NCI-H774 (cell line): ENCODE measurements at places on chromosomes 11 and 22.

DNA sequence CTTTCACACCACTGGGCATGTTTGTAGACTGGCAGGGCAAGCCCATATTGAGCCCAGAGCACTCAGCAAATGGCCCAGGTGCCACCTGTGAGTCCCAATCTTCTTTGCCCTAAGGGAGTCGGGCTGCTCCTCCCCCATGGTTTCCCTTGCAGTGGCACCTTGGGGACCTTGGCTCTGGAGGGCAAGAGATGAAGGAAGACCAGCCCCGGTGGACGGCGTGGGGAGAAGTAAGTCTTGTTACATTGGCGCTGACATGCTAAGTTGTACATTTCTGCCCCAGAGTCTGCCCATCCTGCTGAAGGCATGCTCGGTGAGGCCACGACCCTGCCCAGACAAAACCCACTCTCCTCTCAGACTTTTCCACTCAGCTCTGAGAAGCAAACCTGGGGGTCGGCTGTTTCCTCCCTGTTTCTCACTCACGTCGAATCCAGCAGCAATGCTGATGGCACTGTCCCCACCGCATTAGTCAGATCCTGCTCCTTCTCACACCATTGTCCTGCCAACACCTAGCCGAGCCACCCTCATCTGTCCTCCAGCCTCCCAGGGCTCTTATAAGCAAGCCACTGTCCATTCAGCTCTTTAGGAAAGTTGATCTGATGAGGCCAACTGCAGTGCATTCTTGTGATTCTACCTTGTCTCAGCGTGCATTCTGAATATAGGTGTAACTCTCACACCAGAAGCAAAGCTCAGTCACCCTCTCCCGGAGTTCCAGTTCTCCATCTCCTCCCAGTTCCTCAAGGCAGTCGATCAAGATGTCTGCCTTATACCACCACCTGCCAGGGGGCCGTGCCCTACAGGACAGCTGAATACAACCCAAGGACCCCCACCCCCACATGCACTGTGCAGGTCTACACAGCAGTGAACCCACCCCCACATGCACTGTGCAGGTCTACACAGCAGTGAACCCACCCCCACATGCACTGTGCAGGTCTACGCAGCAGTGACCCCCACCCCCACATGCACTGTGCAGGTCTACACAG, 827.1 kb downstream of the TBC1D22A start:
- no peak for DNase-seq

- DNase-seq, result no peak
These were observed 64.3 kb downstream of the SMIM38 start for GRCh38 chr11:69219991-69220390.

DNA sequence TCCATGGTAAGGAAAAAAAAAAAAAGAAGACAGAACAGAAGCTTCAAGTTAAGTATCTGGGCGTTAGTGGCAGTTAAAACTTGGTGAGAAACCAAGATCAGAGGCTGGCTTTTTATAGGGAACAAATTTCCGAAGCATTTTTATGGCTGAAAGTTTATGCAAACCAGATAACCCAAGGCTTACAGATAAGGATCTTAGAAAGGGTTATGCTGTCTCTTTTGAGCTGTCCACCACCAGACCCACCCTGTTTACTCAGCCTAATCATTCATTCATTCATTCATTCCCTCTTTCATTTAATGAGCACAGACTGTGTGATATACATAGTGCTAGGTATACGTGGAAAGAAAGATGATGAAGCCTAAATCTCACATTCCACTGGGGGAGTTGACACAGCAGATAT, 89.5 kb downstream of the ME3 start:
- DNase-seq, result no peak

- no peak for DNase-seq
These were observed 866.8 kb downstream of the TBC1D22A start for GRCh38 chr22:47629273-47629711.

DNA sequence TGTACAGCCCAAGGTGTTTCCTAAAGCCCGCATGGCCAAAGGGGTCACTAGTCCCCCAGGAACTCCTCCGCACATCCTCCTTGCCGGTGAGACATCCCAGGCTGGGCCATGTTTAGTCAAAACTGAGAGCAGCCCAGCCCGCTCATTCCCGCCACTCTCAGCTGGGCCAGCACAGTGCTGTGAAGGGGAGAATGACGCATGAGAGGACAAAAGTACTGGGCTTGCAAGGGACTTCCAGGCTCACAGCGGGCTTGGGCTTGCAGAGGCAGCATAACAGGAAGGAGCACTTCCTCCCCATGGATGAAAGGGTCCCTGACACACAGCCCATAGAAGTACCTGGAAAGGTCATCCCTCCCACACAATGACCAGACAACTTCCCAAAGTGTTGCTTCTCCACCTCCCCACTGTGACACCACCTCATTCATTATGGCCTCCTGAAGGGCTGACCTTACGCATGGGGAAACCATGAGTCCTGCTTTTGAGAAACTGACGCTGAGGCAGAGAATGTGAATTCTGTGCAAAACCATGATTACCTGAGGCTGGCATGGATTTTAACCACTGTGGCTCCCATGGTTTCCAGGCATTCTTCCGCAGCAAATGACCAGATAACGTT, 19.1 kb downstream of the ETS1 start:
- DNase-seq, result no peak

DNA sequence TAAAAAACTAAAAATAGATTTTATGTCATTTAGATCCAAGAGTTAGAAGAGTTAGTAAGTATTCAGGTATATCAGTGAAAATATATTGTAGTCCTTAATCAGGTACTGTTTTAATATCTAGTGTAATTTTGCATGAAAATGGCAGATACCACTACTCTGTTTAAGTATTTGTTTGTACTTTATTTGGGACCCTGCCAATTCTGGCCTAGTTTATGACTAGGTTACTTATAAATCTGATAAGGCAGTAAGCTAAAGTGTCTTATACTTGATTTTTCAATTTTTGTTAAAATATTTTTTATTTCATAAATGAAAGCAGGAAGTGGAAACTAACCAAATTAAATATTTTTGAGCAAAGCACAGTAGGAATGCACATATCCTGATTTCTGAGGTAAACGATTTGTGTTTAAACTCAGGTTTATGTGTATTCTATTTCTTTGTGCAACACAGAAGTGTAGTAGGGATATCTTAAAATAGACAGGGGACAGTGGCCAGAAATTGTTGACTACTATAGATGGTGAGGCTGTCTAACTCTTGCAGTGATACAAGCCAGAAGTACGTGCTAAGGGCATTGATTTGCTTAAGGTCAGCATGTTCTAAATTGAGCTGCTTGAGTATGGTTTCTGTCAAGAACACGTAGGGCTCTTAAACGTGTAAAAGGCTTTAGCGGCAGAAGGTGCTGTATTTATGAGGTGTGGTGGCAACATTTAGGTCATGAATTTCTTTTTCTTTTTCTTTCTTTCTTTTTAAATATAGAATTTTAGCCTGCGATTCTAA, 34.0 kb downstream of the HIPK3 start:
- no peak for DNase-seq

- no peak for DNase-seq
These were observed 121.5 kb downstream of the CCDC34 start for GRCh38 chr11:27241311-27242122.

DNA sequence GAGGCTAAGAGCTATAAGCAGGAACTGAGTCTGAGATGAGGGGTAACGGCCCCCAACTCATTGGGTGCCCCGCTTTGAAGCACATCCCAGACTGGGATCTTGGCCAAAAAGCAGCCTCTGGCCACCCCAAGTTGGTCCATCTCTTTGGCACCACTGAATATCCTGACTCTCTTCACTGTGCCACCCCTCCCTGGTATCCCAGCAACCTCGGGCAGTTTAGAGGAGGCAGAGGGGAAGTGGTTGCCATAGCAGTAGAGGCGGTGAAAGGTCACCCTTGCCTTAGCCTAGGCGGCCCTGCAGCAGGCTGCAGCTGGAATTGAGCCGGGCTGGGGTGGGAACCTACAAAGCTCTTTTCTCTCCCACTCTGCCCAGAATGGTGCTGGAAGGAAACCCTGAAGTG, 1.1 kb downstream of the PELI3 start:
- peak; percentile 7 for DNase-seq

DNA sequence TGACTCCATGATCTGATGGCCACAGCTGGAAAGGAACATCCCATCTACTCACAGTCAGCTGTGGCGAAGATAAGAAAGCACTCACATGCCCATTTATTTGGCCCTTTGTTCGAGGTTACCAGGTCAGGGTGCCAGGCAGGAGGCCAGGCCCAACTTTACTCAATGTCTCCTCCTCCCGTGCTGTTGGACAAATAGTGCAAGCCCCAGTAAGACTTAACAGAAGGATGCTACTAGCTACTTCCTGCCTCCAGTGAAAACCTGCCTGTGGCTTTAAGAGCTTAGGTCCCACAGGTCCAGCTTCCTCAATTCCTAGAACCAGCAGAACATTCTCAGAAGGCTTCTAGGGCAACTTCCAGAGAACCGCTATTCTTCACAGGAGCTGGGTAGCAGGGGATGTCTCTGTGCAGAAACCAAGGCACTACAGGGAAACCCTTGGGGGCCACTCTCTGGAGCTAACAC, 12.9 kb upstream of the CRY2 start:
- DNase-seq, result no peak

GRCh38 chr11:34154059-34154875, 48.8 kb downstream of the NAT10 start:
- DNase-seq, result no peak

GRCh38 chr11:121063728-121064127, 37.3 kb upstream of the TECTA start:
- no peak for DNase-seq

DNA sequence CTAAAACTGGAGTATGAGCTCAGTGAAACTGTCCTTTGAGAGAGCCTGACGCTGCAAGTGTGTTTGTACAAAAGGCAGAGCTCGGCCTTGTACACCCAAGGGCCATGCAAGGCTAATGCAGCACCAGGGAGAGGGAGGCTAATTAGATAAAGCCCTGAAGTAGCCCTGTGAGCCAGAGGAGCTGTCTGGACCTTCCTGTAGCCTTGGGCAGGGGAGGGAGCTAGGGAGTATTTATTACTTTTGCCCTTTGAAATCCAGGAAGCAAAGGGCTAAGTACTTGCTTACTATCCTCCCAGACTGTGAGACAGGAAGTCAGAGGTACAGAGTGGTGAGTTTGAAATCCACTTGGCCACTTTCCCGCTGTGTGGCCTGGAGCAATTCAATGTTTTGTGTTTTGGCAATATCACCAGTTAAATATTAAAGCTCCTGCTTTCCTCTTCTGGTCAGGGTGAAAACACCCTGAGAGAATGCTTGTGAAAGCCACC, 10.2 kb upstream of the LDHA start:
- DNase-seq, result no peak

- no peak for DNase-seq
These were observed 252.0 kb downstream of the AASDHPPT start for GRCh38 chr11:106329273-106330018.

DNA sequence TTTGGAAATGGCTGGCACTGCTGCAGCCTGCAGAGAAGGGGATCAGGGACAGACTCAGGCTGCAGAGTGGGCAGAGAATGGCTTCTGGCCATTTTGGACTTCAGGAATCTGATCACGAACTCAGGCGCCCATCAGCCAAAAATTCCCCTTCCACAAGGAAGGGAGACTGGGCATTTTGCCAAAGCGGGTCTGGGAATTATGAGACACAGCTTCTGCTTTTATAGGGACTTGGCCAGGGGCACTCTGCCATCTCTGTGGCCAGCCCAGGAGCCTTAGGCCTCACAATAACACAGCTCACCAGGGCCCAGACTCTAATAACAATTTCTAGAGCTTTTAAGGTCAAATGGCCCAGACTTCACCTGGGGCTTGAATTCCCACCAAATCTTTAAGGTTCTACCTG, 74.7 kb downstream of the CHST1 start:
- DNase-seq, result no peak
